ENCODE measurements at places on chromosomes 12 and 14.

GRCh38 chr12:103279444-103279843 lies 216.3 kb downstream of the C12orf42 start:
- no peak for DNase-seq

GRCh38 chr12:132153501-132154340 lies 9.5 kb downstream of the NOC4L start:
- peak; percentile 80 for DNase-seq

DNA sequence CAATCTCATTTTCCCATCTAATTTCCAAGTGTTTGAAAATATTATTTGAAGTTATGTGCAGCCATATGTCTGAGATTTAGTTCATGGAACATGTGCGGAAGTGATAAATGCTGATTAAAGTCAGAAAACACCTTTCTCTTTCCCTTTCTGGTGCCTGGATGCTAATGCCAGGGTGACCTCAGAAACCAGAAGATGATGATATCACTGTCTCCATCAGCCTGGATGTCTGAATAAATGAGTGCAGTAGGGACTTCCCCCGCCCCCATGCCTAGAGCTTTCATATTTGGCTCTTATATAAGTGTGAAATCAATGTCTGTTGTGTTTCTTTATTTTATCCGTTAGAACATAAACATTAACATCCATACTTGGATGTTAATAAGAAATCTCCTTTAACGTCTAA lies 261.9 kb upstream of the LRIG3 start:
- DNase-seq: no peak

- no peak for DNase-seq
Observed at GRCh38 chr14:86788224-86788623, 1204.8 kb downstream of the GALC start.

DNA sequence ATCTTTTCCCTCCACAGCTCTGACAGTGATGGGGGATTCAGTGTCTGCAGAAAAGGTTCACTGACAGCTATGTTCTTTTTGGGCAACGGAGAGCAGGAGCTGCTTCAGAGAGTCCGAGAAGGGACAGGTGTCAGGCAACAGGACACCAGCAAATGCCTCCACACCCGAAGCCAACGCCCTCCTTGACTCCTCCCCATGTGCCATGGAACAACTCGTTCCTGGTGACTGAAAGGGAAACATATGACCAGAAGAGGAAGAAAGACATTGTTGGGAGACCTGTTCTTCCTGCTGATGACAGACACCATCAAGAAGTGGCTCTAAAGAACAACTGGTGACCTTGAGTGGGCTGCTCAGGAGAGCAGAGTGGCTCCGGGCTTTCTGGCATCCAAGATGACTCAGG lies 172.3 kb upstream of the NOS1 start:
- DNase-seq: peak; percentile 48

DNA sequence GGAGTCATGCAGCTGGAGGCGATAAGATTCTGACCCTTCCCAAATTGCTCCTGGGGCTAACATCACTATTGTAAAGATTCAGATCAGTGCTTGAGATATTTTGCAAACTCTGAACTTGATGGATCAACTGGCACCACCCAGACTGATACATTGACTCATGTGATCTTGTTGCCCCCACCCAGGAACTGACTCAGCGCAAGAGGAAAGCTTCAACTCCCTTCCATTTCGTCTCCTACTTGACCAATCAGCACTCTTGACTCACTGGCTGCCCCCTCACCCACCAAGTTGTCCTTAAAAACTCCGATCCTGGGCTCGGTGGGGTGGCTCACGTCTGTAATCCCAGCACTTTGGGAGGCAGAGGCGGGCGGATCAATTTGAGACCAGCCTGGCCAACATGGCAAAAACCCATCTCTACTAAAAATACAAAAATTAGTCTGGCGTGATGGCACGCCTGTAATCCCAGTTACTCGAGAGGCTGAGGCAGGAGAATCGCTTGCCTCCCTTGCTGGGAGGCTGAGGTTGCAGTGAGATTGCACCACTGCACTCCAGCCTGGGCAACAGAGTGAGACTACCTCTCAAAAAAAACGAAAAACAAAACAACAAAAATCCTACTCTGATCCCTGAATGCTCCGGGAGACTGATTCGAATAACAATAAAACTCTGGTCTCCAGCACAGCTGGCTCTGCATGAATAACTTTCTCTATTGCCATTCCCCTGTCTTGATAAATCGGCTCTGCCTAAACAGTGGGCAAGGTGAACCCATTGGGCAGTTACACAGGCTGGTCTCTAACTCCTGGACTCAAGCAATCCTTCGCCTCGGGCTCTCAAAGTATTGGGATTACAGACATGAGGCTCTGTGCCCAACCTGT lies 9.8 kb upstream of the ARF6 start:
- DNase-seq: no peak

- DNase-seq: peak; percentile 78
Observed at GRCh38 chr14:28608851-28609828, 157.4 kb upstream of the FOXG1 start.

GRCh38 chr14:92967346-92967926 lies 44.5 kb downstream of the CHGA start:
- no peak for DNase-seq

GRCh38 chr12:25119020-25119419 lies 75.9 kb downstream of the DNAI7 start:
- DNase-seq: no peak

DNA sequence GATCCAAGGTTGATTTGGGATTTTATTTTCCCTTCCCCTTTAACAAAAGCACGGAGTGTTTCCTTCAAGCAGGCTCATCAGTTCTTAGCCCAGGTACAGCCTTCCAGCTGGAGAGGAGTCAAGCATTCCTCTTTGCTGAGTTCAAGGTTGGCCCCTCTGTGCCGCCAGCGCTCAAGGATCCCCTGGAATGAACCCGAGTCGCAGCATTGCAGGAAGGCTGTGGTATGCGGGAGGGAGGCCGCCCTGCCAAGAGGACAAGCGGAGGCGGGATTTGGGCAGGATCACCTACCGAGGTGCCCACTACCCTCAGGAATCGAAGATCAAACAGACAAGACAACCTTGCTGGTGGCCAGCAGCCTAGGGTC lies 53.9 kb upstream of the NCOR2 start:
- DNase-seq: peak; percentile 85

- DNase-seq: no peak
Observed at GRCh38 chr12:21539797-21540196, 13.7 kb downstream of the SPX start.

- DNase-seq: no peak
Observed at GRCh38 chr14:23804817-23805216, 148.8 kb upstream of the DHRS4 start.

- no peak for DNase-seq
Observed at GRCh38 chr12:1419849-1420371, 174.5 kb downstream of the FBXL14 start.

- no peak for DNase-seq
Observed at GRCh38 chr14:87158283-87158682, 834.7 kb downstream of the GALC start.

GRCh38 chr12:129331356-129332085 lies 478.2 kb downstream of the GLT1D1 start:
- no peak for DNase-seq

DNA sequence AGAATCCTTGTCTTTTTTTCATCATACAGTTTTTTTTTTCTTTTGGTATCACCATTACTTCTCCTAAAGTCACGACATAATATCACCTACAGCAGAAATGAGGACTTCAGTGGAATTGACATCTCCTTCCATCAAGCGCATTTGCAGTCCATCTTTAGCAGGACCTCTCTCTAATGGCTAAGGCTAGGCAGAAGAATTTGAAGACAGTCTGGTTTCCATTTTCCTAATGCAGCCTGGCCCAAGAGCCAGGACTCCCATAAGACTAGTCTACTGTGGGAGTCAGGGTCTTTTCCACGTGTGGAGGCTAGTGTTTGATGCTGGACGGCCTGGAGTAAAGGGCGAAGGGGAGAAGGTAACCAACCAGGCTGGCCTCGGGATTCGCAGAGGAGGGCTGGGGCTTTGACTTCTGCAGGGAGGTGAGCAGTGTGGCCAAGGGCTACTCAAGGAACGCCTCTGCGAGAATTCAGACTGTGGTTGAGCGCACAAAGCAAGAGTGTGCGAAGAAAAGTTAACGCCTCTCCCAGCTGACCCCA lies 769 bp upstream of the ZNF740 start:
- DNase-seq: peak; percentile 53

GRCh38 chr12:123163227-123163626 lies 12.3 kb upstream of the PITPNM2 start:
- no peak for DNase-seq

DNA sequence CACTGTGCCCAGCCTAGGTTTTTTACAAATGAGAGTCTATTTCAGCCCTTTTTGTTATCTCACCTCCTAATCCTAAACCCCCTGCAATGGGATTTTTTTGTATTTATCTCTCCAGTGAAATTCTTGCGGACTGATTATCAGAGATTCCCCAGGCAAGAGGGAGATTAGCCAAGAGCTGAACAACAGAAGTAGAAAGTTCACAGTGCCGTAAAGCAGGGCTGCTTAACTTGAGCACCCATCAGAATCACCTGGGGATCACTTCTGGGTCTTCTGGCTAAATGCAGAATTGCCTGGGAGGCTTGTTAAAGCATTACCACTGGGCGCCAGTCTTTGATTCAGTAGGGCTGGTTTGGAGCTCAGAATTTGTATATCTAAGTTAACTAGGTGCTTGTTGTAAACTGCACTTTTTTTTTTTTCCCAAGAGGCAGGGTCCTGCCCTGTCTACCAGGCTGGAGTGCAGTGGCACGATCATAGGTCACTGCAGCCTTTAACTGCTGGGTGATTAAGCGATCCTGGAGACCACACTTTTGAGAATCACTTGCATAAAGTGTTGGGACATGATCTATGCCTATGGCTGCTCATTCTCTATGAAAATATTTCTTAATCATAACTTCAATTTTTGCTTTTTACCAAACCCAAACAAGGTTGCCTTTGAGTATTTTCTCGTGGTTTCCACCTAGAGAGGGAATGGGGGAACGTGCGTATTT lies 1.1 kb upstream of the DPPA3 start:
- no peak for DNase-seq

- DNase-seq: no peak
Observed at GRCh38 chr12:125005652-125006051, 12.2 kb downstream of the BRI3BP start.

GRCh38 chr14:77097006-77097699 lies 905 bp upstream of the CIPC start:
- DNase-seq: no peak

DNA sequence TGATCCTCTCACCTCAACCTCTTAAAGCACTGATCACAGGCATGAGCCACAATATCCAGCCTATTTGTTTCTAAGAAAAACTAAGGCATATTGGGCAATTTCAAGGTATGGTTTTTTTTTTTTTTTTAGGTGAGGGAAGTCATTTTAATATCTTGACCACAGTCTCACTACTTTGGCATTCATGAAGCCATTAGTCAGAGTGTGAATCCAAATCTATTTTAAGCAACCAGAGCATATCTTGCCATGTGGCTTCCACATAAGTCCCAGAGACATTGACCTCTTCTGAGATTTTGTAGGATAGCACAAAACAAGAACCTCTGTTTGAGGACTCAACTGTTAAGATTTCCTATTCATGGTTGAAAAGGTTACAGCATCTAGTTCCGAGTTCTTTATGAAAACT lies 130.3 kb upstream of the RBM19 start:
- DNase-seq: no peak

DNA sequence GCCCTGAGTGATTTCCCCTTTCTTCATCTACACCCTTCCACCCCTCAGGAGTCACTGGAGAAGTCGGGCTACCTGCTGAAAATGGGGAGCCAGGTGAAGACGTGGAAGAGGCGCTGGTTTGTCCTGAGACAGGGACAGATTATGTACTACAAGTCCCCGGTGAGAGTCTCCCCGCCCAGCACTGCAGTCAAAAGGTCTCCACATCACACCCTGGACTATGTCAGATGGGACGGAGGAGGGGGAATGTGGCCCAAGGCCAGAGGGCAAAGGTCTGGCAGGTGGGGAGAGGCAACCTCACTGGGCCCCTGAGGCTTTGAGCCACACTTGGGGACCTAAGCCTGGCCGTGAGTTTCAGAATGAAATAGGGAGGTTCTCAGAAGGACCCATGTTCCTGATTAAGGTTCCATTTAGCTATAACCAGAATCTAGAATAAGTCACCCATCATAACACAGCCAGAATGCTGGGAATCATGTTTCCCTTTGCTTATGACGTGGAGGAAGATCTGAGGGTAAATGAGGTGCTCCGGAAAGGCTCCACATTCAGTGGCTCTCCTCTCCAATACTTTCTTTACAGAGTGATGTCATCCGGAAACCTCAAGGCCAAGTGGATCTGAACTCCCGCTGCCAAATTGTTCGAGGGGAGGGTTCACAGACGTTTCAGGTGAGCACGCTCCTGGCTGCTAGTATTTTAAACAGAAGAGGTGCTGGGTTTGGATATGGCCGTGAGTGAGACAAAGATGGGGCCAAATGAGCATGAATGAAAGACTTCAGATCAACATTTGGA lies 26.6 kb downstream of the PIGH start:
- no peak for DNase-seq

DNA sequence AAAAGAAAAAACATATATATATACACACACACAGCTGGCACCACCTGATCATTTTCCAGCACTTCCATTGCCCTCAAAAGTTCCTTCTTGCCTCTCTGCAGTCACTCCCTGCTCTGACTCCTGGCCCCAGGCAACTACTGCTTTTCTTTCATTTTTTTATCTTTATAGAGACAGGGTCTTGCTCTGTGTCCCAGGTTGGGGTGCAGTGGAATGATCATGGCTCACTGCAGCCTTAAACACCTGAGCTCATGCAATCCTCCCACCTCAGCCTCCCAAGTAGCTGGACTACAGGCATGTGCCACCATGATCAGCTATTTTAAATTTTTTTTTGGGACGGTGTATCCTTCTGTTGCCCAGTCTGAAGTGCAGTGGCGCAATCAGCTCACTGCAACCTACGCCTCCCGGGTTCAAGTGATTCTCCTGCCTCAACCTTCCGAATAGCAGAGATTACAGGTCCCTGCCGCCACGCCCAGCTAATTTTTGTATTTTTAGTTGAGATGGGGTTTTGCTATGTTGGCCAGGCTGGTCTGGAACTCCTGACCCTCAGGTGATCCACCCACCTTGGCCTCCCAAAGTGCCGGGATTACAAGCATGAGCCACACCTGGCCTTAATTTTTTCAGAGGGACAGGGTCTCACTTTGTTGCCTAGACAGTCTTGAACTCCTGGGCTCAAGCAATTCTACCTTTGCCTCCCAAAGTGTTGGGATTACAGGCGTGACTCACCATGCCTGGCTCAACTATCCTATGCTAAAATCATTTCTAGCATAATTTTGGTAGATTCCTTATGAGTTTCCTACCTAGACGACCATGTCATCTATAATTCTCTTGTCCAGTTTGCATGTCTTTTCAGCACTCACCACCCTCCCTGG lies 7.8 kb downstream of the HSP90AA1 start:
- no peak for DNase-seq
